ENCODE measurements at places on chromosomes 2 and 18. TPM values are rescaled to one million over a fixed set of nuclear protein-coding genes. Genes with fewer than 3 reads are reported as not detected.

Gene ELOA2
- polyA plus RNA-seq, result not detected

Gene HOXD12
- polyA plus RNA-seq, result not detected

Gene FAM237A
- polyA plus RNA-seq, result not detected

Gene SAG
- polyA plus RNA-seq, result not detected

Gene MARCO
- polyA plus RNA-seq, result not detected

Gene CDH2
- 37.6 TPM for polyA plus RNA-seq

Gene LOXHD1
- polyA plus RNA-seq, result not detected

Gene GRB14
- 3.0 TPM for polyA plus RNA-seq

Gene REG3G
- polyA plus RNA-seq, result not detected

Gene HOXD4
- polyA plus RNA-seq, result 7.6 TPM

Gene RGPD3
- polyA plus RNA-seq, result 0.02 TPM

Gene REG1B
- not detected for polyA plus RNA-seq

Gene NR4A2
- polyA plus RNA-seq, result 1.4 TPM

Gene MAPRE3
- polyA plus RNA-seq, result 6.7 TPM

Gene CSRNP3
- polyA plus RNA-seq, result not detected

Gene CCDC141
- not detected for polyA plus RNA-seq

Gene EHD3
- 6.9 TPM for polyA plus RNA-seq

Gene LTBP1
- polyA plus RNA-seq, result 57.4 TPM

Gene ANO7
- 0.81 TPM for polyA plus RNA-seq

Gene FANCL
- polyA plus RNA-seq, result 10.3 TPM

Gene EFHD1
- 0.18 TPM for polyA plus RNA-seq

Gene GAREM2
- polyA plus RNA-seq, result 3.7 TPM

Gene PDCL3
- polyA plus RNA-seq, result 12.7 TPM

Gene REEP1
- 0.24 TPM for polyA plus RNA-seq

Gene CNTNAP5
- not detected for polyA plus RNA-seq

Gene ITGB6
- 0.05 TPM for polyA plus RNA-seq

Gene BCL11A
- 0.16 TPM for polyA plus RNA-seq

Gene ERBB4
- polyA plus RNA-seq, result 0.01 TPM

Gene C2orf15
- polyA plus RNA-seq, result not detected

Gene TMEM37
- polyA plus RNA-seq, result 13.6 TPM

Gene SERPINB5
- not detected for polyA plus RNA-seq

Gene GEN1
- 6.9 TPM for polyA plus RNA-seq

Gene TUBB8B
- 0.33 TPM for polyA plus RNA-seq

Gene MMADHC
- polyA plus RNA-seq, result 53.4 TPM

Gene TXNL4A
- polyA plus RNA-seq, result 172 TPM

Gene CIDEA
- polyA plus RNA-seq, result not detected

Gene SLC11A1
- polyA plus RNA-seq, result 0.03 TPM

Gene CYP27A1
- 30.3 TPM for polyA plus RNA-seq

Gene MTCL1
- polyA plus RNA-seq, result 11.9 TPM

Gene RBKS
- polyA plus RNA-seq, result 1.8 TPM

Gene CERS6
- polyA plus RNA-seq, result 2.7 TPM

Gene FARP2
- 15.3 TPM for polyA plus RNA-seq

Gene GPBAR1
- polyA plus RNA-seq, result 0.14 TPM

Gene FECH
- 20.9 TPM for polyA plus RNA-seq

Gene UNC80
- polyA plus RNA-seq, result not detected

Gene PLCD4
- polyA plus RNA-seq, result 2.2 TPM

Gene ALPP
- polyA plus RNA-seq, result not detected

Gene CXCR4
- 42.2 TPM for polyA plus RNA-seq

Gene AGXT
- not detected for polyA plus RNA-seq

Gene CLEC4F
- not detected for polyA plus RNA-seq

All from endothelial cell of umbilical vein (primary cell).